ENCODE measurements at places on chromosomes 16 and 17.

DNA sequence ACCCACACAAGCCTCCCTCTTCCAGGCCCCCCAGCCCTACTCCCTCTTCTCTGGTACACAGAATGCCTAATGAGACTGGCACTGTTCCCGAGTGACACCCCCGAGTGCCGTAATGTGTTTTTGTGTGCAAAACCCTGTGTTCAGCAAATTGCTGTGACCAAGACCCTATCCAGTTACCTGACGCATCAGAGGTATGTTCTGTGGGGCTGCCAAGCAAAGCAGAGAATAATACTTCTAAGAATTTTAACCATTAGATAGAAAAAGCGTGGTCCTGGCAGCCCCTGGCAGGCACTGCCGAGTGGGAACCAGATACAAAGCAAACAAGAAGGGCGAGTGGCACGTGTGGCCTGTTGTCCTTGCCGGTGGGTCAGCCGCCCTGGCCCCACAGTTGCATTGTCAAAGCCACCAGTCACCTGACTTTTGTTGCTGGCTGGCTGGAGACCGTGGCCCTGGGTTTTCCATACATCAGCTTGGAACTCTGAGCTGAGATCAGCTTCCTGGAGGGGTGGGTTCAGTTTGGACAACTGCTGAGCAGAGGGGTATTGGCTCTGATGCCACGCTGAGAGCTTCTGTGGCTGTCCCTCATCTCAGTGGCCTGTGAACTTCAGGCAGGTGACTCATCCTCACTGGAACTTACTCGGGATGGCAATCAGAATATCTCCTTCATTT lies 69.1 kb upstream of the BRD7 start:
- no peak for DNase-seq

- no peak for DNase-seq
Measured at GRCh38 chr17:38327936-38328335, 15.8 kb downstream of the GPR179 start.

- peak; percentile 58 for DNase-seq
Measured at GRCh38 chr17:49748791-49749190, 15.1 kb downstream of the FAM117A start.

DNA sequence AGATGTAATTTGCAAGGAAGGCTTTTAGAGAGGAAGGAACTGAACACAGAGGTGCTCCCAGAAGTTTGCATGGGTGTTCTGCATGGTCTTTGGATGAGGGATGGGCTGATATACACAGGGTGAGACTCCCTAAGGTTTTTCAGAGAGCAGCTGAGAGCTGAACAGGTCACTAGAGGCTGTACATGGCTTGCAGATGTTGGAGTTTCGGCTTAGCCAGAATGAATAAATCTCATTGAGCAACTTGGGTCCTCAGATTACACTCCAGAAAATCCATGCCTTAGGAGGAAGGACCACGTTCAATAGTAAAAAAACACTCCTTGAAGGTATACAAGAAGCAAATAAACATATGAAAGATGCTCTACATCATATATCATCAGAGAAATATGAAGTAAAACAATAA lies 7.5 kb upstream of the ITGB3 start:
- DNase-seq: no peak

- DNase-seq: no peak
Measured at GRCh38 chr17:187130-187529, 5.7 kb upstream of the DOC2B start.

- DNase-seq: no peak
Measured at GRCh38 chr16:81843683-81844082, 64.6 kb downstream of the PLCG2 start.
